ENCODE measurements at places on chromosomes 1 and 21.

- no peak for DNase-seq
Observed at GRCh38 chr21:43645136-43645891, 14.0 kb downstream of the HSF2BP start.

- DNase-seq, result no peak
Observed at GRCh38 chr21:26041431-26042180, 129.0 kb downstream of the APP start.

DNA sequence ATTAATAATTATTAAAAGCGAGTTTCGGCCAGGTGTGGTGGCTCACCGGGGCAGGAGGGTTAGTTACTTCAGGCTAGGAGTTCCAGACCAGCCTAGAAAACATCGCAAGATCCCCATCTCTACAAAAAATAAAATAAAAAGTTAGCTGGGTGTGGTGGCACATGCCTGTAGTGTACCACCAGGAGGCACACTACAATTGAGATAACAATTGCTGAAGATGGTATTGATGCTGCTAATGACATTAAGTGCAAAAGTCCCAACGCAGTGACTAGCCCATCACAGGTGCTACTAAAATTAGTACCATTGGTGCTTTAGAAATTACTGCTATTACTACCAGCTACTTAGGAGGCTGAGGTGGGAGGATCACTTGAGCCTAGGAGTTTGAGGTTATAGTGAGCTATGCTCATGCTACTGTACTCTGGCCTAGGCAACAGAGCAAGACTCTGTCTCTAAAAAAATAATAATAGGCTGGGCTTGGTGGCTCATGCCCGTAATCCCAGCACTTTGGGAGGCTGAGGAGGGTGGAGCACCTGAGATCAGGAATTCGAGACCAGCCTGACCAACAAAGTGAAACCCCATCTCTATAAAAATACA is 156.6 kb downstream of the GREM2 start:
- DNase-seq, result no peak

- no peak for DNase-seq
Observed at GRCh38 chr1:92945748-92946270, 15.5 kb downstream of the DIPK1A start.

DNA sequence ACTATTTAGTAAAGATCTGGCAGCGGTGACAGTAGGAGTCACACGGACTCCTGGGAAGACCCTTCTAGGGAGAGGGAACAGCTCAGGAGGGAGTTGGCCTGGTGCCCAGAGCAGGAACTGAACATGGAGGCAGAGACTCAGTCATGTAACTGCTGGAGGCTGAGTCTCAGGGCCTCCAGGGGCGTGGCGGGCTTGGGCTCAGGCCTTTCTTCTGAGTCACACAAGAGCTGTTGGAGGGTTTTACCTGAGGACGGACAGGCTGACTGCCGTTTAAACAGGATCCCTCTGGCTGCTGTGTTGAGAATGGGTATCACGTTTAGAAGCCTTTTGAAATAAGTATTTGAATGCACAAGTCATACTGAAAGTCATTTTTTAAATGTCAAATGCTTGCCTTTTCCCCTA is 7.2 kb upstream of the ETS2 start:
- no peak for DNase-seq

GRCh38 chr1:54311506-54311905 is 94.7 kb downstream of the SSBP3 start:
- no peak for DNase-seq

- DNase-seq, result no peak
Observed at GRCh38 chr1:73576083-73576482, 621.9 kb downstream of the LRRIQ3 start.

- no peak for DNase-seq
Observed at GRCh38 chr1:225343618-225344017, 84.2 kb downstream of the LBR start.

DNA sequence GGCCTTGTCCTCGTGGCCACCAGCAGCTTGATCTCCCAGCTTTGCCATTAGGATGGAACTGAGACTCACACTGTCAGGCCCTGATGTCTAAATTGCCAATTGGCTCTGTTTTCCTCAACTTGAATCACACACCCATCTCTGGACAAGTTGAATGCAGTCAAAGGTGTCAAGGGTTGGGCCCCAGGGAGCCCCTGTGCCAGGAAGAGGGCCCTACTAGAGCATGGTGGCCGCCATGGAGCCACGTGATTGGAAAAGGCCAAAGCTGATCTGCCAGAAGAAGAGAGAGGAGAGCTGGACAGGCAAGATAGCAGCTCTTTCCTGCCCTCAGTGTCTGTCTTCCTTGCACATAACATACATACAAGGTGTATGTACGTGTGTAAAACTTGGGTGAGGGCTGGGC is 54.9 kb upstream of the NEK2 start:
- DNase-seq, result no peak

- peak; percentile 12 for DNase-seq
Observed at GRCh38 chr1:151472856-151473731, 13.8 kb upstream of the POGZ start.
